ENCODE measurements at places on chromosomes 6 and 20.

GRCh38 chr6:124069230-124069950 is 265.7 kb downstream of the NKAIN2 start:
- H3K4me1 ChIP-seq: no peaks in the 10 kb centered on the region
- H3K4me3 ChIP-seq: no peak overlapping the region
- no peaks in the 10 kb centered on the region for H3K27me3 ChIP-seq
- H3K36me3 ChIP-seq: no peaks in the 10 kb centered on the region

DNA sequence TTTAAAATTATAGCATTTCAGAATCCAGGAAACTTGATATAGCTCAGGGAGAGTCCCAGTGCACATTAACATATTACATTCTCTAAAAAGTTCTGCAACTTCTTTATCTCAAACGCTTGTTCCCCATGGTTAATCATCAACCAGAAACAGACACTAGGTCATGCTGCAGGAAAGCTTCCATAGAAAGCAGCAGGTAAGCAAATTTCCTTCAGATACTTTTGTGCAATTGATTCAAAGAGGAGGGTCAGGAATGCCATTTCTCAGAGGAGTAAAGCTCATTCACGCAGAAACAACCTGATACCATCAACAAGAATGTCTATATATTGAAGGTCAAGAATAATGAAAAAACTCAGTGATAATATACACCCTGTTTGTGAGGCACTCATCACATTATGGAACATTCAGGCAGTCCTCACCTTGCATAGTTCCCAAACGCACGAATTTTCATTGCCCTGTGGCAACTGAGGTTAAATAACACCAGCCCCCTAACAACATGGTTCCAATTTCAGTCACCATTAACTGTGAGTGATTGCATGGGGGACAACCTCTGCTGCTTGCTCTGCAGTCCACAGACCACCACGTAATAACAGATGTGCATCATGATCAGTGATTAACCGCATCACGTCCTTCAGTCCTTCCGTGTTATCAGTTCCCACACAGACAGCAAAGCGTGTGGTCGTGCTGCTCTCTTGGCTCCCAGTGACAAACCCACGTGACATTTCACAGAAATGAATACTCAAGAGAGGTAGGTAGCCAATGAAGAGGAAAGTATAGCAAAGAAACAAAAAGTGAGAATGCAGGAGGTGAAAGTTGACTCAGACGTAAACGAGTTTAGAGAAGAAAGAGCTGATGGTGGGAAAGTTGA is 95.7 kb downstream of the LY86 start:
- H3K36me3 ChIP-seq: no peaks in the 10 kb centered on the region
- peak; percentile 75 for DNase-seq
- peaks cover 33% of the 10 kb centered on the region for H3K4me1 ChIP-seq
- H3K27ac ChIP-seq: peak overlapping the region; percentile 20

GRCh38 chr6:154506582-154506981 is 3.9 kb downstream of the CNKSR3 start:
- H3K27me3 ChIP-seq: peaks cover 40% of the 10 kb centered on the region
- no peaks in the 10 kb centered on the region for H3K36me3 ChIP-seq
- no peak overlapping the region for H3K27ac ChIP-seq
- no peak overlapping the region for H3K4me3 ChIP-seq
- H3K4me1 ChIP-seq: peaks cover 8% of the 10 kb centered on the region
- DNase-seq: no peak

- H3K27me3 ChIP-seq: peaks cover 3% of the 10 kb centered on the region
- no peaks in the 10 kb centered on the region for H3K36me3 ChIP-seq
- no peak overlapping the region for H3K4me3 ChIP-seq
- DNase-seq: no peak
- H3K27ac ChIP-seq: no peak overlapping the region
- H3K4me1 ChIP-seq: no peaks in the 10 kb centered on the region
Observed at GRCh38 chr20:11193241-11193640, 519.4 kb upstream of the JAG1 start.

GRCh38 chr6:130928158-130928912 is 101.1 kb downstream of the SMLR1 start:
- H3K4me1 ChIP-seq: no peaks in the 10 kb centered on the region
- H3K27ac ChIP-seq: no peak overlapping the region
- H3K36me3 ChIP-seq: no peaks in the 10 kb centered on the region
- no peaks in the 10 kb centered on the region for H3K27me3 ChIP-seq

DNA sequence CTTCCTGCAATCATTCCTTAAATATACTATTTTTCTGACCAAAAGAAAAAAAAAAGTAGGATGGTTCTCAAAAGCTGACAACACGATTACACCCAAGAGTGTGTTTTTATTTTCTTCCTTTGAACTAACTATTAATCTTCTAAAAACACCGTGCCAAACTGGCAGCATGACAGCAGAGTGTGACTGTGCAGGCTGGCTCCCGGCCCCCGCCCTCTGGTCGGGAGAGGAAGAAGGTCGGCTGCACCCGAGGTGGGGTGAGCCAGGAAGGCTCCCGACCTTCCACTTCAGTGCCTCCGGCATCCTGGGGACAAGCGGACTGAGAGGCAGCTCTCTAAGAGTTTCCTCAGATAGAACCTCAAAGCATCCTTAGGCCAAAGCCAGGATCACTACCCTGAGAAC is 29.2 kb downstream of the SLC22A23 start:
- no peaks in the 10 kb centered on the region for H3K27me3 ChIP-seq
- H3K27ac ChIP-seq: no peak overlapping the region
- no peak overlapping the region for H3K4me3 ChIP-seq
- DNase-seq: no peak
- H3K4me1 ChIP-seq: peaks cover 2% of the 10 kb centered on the region
- H3K36me3 ChIP-seq: no peaks in the 10 kb centered on the region

- H3K27me3 ChIP-seq: no peaks in the 10 kb centered on the region
- H3K4me3 ChIP-seq: no peak overlapping the region
- H3K4me1 ChIP-seq: peaks cover 35% of the 10 kb centered on the region
- H3K27ac ChIP-seq: peak overlapping the region; percentile 39
- DNase-seq: peak; percentile 84
Observed at GRCh38 chr6:125904871-125905270, 51.7 kb upstream of the HINT3 start.

GRCh38 chr6:34114695-34115402 is 31.0 kb downstream of the GRM4 start:
- no peak for DNase-seq
- H3K36me3 ChIP-seq: no peaks in the 10 kb centered on the region

- DNase-seq: no peak
- H3K27me3 ChIP-seq: no peaks in the 10 kb centered on the region
- H3K4me1 ChIP-seq: peaks cover 2% of the 10 kb centered on the region
- H3K4me3 ChIP-seq: no peak overlapping the region
- no peaks in the 10 kb centered on the region for H3K36me3 ChIP-seq
- H3K27ac ChIP-seq: no peak overlapping the region
Observed at GRCh38 chr6:152096863-152097496, 289.5 kb downstream of the ESR1 start.

DNA sequence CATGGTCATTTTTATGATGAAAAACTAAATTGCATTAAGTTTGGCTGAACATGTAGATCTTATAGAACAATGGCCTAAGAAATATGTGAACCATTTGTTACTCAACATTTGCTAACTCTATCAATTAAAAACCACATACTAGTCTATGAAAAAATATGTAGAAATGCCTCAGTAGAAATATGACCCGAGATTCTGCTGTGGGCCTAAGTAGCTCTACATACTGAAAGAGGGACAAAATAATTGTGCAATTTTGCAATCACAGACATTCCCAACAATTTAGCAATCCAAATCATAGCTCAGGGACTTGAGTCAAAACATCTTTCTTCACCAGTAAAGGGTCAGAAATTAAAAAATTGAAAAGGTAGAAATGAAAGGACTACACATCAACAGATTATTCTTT is 619.0 kb downstream of the FRK start:
- no peaks in the 10 kb centered on the region for H3K4me1 ChIP-seq
- H3K36me3 ChIP-seq: no peaks in the 10 kb centered on the region
- DNase-seq: no peak
- H3K27me3 ChIP-seq: no peaks in the 10 kb centered on the region
- no peak overlapping the region for H3K4me3 ChIP-seq
- no peak overlapping the region for H3K27ac ChIP-seq

DNA sequence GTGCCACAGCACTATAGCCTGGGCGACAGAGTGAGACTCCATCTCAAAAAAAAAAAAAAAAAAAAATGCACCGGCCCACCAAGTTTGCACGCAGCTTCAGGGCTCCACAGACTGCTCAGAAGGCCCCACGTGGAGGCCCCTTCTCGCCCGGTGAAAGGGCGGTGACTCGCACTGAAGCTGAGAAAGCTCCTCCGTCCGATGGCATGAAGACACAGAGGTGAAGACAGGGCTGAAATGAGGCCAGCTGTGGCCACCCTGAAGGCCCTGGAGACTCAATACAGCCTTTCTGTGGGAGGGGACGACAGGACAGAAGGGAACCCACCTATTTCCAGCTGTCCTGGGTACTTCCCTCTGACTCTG is 84.0 kb downstream of the PTPN1 start:
- peak overlapping the region; percentile 30 for H3K27ac ChIP-seq
- no peaks in the 10 kb centered on the region for H3K27me3 ChIP-seq
- H3K4me1 ChIP-seq: peaks cover 9% of the 10 kb centered on the region
- no peaks in the 10 kb centered on the region for H3K36me3 ChIP-seq
- H3K4me3 ChIP-seq: no peak overlapping the region
- no peak for DNase-seq

GRCh38 chr6:30315156-30315555 is 11.6 kb upstream of the TRIM39 start:
- no peak overlapping the region for H3K4me3 ChIP-seq
- H3K27ac ChIP-seq: no peak overlapping the region
- H3K36me3 ChIP-seq: peaks cover 51% of the 10 kb centered on the region
- DNase-seq: no peak
- no peaks in the 10 kb centered on the region for H3K27me3 ChIP-seq

DNA sequence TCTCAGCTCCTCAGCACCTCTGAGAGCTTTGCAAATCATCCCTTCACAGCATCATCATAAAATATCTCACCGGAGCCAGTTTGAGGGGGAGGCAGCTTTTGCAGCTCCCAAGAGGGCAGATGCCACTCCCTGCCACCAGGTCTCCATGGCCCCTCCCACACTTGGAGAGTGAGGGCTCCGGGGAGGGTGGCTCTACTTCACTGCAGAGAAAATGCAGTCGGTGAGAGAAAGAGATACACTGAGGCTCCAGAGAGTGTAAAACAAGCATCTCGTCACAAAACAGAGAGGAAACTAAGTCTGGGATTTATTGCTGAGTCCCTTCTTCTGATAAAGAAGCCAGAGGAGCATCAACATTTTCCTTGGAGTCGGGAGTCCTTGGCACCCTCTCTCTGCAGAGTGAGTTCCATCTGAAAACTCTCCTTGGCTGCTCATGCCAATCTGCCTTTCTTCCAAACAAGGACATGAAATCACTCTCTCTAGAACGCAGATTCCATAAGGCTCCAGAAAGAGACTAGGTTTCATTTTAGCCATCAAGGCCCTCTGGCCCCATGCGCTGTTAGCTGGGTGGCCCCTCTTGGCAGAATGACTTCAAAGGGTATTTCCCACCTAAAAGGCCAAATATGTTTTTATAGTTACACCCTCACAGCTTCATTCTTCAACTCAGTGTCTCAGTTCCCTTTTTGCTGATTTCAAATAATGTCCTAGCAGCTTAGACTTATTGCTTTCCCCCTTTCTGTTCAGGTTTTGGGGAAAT is 70.6 kb upstream of the F13A1 start:
- no peaks in the 10 kb centered on the region for H3K4me1 ChIP-seq
- H3K4me3 ChIP-seq: no peak overlapping the region
- DNase-seq: no peak
- H3K27me3 ChIP-seq: peaks cover 12% of the 10 kb centered on the region
- H3K27ac ChIP-seq: no peak overlapping the region

- no peak overlapping the region for H3K27ac ChIP-seq
- H3K27me3 ChIP-seq: peaks cover 22% of the 10 kb centered on the region
- H3K4me3 ChIP-seq: no peak overlapping the region
- DNase-seq: no peak
Observed at GRCh38 chr20:62360854-62361798, 6.0 kb downstream of the LAMA5 start.

DNA sequence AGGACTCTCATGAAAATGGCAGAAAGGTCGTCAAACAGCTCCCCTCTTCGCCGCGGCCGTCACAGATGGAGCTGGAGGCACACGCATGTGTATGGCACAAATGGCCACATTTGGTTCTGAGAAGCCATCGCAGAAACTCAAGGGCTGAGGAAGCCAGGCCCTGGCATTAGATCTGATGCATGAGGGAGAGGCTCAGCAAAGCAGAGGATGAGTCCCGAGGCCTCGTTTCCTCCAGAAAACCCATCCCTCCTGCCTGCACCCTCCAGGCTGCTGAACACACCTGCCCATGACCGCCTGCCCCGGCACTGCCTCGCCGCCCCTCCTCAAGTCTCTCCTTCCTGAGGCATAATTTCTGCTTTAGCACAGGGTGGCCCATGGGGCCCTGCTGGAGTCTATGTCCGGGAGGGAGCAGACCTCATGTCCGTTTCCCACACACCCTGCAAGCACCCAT is 240.3 kb downstream of the DLL1 start:
- no peaks in the 10 kb centered on the region for H3K27me3 ChIP-seq
- no peak overlapping the region for H3K4me3 ChIP-seq
- H3K36me3 ChIP-seq: no peaks in the 10 kb centered on the region
- no peak overlapping the region for H3K27ac ChIP-seq
- H3K4me1 ChIP-seq: no peaks in the 10 kb centered on the region
- DNase-seq: no peak

GRCh38 chr6:121356575-121356974 is 22.3 kb upstream of the TBC1D32 start:
- H3K27ac ChIP-seq: no peak overlapping the region
- H3K36me3 ChIP-seq: no peaks in the 10 kb centered on the region
- no peak for DNase-seq
- peaks cover 23% of the 10 kb centered on the region for H3K27me3 ChIP-seq
- no peak overlapping the region for H3K4me3 ChIP-seq

DNA sequence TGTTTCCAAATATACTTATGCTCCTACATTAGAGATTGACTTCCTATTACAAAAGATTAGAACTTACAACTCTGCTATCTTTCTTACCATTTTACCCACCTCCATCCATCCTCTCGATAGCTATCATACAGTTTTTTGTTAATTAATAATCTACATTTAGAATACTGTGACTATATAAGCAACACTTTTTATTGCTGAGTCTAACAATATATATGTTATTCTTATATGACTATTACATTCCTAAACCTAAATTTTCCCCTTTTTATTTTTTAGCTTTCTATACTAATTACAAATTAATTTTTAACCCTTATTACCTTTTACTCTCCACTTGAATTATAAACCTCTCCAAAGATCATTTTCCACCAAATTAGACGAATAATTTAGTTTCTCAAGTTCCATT is 57.0 kb downstream of the RNF217 start:
- DNase-seq: no peak
- H3K27me3 ChIP-seq: no peaks in the 10 kb centered on the region
- no peak overlapping the region for H3K4me3 ChIP-seq
- peaks cover 2% of the 10 kb centered on the region for H3K4me1 ChIP-seq
- H3K27ac ChIP-seq: no peak overlapping the region

DNA sequence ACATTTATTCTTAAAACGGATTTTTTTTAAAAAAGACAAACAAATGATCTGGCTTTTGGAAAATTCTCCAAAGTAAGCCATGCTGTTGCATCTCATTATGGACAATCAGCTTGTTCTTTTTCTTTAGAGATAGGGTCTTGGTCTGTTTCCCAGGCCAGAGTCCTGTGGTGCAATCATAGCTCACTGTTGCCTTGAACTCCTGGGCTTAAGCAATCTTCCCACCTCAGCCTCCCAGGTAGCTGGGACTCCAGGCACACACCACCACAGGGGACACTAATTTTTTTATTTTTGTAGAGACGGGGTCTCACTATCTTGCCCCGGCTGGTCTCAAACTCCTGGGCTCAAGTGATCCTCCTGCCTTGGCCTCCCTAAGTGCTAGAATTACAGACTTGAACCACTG is 45.9 kb upstream of the TGM3 start:
- no peaks in the 10 kb centered on the region for H3K36me3 ChIP-seq
- H3K27me3 ChIP-seq: peaks cover 23% of the 10 kb centered on the region
- H3K4me3 ChIP-seq: no peak overlapping the region
- H3K4me1 ChIP-seq: no peaks in the 10 kb centered on the region
- no peak for DNase-seq
